ENCODE measurements at places on chromosomes 16 and 17.

DNA sequence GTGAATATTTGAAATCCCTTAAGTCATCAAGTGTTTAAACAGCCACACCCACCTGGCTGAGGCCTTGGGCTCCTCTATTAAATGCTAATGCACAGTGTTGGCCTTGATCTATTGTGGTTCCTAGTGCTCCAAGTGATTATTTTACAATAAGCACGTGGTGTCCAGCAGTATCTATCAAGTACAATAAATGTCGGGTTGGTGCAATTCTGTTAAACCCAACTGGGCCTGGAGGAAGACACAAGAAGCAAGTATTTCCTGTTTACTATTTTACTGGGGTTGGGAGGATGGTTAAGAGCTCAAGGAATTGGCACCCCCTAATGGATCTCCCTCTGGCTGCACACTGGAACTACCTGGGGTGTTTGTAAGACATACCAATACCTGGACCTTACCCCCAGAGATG lies 72.1 kb upstream of the HNF1B start:
- DNase-seq = no peak

DNA sequence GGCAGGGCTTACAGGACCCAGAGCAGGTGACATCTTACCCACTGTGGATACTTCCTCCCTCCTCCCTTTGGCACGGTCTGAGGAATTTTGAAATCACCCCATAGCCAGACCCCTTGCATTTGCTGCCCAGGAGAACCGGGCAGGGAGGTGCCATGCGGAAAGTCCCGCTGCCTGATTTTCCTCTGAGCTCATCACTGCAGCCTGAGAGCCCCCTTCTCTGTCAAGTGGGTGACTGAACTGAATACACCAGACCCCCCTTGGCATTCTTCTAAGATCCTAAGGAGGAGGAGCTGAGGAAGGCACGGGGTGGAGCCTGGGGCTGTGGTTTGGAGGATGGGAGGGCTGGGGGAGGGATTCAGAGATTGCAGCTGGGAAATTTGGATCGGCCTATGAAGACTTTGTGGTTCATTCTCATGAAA lies 173.4 kb downstream of the RAB11FIP4 start:
- DNase-seq = no peak

DNA sequence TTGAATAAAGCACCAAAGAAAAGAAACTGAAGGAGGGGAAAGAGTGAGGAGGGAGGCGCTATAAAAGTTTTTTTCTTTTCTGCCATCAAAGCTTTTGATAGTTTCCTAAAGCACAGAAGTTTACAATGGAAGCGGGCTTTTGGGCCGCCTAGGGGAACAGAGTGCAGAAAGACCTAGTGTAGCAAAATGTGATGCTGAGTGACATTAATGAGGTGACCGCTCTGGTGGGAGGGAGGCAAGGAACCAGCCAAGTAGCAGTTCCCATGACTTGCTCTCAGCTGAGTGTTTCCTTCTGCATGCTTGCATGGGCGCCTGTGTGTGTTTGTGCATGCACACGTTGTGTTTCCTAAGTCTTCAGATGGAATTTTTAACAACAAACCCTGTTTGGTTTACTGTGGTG lies 15.5 kb downstream of the MSI2 start:
- DNase-seq = no peak

DNA sequence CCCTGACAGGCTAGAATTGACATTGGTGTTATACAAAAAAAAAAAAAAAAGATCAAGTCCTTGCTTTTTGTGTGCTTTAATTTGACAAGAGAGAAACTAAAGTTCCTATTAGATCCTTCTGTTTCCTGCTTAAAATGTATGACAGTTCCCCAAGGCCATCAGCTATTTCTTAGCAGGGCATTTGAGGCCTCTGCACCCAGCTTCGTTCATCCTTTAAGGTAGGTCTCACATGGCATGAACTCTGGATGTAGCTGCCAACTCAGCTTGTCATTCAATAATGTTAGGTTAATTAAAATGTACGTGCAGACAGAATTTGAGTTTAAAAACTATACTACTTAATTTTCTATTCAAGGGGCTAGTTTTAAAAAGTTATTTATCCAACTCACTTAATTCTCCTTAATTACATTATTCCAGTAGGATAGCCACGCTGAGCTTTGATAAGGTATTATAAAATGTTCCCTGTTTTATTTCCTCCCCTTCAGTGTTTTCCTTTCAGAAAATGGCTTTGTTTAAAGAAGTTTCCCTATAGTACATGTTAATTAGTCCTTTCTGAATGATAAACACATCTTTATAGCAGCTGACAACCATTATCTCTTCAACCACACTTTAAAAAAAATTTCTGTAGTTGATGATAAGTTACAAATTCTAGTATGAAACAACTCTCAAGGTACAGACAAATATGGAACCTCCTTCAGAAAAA lies 1.2 kb upstream of the RFFL start:
- no peak for DNase-seq

DNA sequence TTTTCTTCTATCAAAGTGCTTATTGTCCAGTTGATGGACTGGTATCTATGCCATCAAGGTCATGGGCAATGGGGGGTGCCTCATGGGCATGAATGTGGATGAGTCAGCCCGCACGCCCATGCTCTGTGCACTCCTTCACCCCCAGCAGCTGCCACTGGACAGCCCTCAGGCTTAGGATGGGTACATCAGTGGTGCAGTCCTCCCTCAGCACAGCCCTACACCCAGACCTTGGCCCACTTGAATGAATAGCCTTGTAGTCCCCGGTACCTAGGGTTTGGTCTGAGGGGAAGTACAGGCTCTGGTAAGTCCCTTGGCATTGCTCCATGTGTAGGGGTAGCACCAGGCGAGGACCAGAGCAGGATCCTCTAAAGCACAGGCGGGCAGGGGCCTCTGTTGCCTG lies 10.4 kb upstream of the GNA13 start:
- no peak for DNase-seq

- DNase-seq = no peak
These were observed 44.9 kb upstream of the ERN1 start for GRCh38 chr17:64174686-64175456.

DNA sequence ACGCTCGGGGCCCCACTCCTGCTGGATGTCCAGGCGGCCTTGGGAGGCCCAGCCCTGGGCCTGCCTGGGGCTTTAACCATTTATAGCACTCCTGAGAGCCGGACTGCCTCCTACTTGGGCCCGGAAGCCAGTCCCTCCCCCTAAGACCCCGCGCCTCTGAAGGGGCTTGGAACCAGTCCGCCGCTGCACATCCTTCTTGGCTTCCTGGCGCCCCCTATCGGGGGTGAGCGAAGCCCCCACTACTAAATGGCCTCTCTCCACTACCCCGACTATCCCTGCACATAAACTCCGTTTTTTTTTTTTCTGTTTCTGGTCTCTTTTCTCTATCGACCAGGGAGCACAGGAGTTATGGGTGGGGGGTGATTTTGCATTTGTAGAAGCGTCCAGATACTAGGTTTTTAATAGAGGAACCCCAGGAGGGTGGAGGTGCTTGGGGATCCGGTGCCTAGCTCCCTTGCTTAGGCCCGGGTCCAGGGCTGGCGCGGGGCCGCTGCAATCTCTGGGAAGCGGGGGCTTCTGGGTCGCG lies 633 bp upstream of the NOL3 start:
- DNase-seq = no peak
